Thymus (tissue), 14 donors: ENCODE measurements at places on chromosomes 7 and 10. TPM values are rescaled to one million over a fixed set of nuclear protein-coding genes. Genes with fewer than 3 reads are reported as not detected.

GRCh38 chr10:33095867-33096815 is 138.1 kb upstream of the ITGB1 start:
- no peak for DNase-seq

DNA sequence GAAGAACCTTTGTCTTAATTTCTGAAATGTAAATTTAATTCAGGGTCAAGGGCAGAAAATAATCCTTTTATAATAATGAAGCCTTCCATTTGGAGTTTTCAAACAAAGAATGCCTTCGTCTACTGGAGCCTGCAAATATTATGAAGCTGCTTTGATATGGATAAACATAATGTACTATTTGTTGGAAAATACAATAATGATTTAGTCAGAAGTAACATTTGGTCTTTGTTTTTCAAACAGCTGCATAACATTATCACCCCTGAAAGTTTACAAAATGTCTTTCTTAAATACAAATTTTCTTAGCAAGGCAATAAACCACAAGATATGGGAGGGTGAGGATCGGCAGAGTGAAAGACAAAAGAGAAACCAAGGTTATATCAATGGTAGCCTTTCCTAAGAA is 41.5 kb downstream of the TMEM26 start:
- DNase-seq: no peak

DNA sequence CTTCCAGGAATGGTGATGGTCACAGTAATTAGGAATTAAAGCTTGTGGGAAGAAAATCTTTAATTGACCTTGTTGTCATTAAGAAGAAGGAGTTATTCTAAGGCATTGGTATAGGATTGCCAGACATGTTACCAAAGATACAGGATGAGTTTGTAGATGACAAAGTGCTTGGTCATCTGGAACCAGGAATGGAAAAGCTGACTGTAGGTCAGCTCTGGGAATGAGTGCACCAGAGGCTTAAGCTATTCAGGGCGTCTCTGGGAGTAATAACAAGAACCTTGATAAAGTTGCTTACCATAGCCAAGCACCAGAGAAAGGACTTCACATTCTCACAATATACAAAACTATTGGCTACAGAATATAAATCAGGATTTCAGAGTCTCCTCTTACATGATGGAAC is 89.0 kb downstream of the PHTF2 start:
- no peak for DNase-seq

DNA sequence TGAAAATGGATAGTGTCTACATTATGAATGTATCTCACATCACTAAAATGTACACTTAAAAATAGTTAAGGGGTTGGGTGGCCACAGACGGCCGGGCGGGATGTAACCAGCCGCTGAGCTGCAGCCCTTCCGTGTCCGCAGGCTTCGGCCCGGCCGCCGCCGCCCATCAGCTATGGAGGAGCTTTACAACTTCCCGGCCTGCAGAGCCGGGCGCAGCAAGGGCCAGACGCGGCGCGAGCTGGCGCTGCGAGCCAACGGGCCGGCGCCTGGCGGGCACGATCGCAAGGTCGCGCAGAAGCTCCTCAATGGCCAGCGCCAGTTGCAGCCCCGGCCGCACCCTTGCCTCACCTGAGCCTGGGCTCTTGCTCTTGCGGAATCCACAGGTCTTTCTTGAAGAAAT is 69.1 kb downstream of the KMT2C start:
- no peak for DNase-seq

DNA sequence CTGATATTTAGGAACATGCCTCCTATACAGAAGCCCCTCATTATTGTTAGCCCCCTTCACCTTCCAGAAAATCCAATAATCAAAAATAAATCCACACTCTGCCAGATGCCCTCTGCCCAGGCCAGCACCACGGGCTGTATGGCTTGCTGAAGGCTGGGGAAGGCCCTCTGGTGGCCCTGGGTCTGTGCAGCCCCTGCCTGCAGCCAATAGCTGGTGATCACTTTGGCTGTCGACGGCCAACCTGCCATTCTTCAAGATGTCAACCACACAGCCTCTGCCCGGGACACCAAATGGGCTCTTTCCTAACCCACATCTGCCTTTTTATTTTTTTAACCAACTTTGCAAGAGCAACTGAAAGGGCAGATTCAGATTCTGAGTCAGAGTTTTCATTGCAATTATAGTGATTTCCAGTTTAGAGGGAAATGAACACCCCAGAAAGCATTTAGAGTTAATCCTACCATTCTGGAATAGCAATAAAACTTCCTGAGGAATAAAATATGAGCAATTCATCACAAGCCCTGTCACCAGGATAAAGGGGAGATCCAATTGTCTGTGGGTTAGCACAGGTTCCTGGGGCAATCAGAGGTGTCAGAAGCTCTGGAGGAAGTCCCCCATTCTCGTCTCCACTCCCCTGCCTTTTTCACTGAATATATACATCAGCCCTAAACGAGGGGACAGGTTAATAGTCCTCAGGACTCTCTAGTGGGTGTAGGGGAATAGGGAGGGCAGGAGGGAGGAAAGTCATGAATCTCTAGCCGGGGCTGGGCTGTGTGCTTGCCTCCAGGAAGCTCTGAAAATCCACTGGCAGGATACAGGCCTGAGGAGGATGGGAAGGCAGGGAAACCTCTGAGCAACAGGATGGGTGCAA is 211.3 kb downstream of the GRID1 start:
- no peak for DNase-seq

DNA sequence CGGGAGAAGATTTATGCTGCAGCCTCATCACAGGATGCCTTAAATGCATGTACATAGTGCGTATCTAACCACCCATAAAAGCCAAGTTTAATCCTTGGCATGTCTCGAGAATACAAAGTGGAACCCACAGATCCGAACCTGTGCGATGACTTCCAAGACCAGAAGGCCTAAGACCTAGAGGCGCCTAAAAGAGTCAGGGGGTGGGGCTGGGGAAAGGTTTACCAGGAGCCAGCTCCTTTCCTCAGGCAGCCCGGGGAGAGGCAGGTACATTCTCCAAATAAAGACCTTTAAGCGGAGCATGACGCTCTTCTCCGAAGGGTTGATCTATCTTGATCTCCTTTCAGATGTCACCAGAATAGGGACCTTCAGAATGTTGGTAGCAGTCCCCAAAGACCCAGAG is 9.7 kb downstream of the SP8 start:
- no peak for DNase-seq

DNA sequence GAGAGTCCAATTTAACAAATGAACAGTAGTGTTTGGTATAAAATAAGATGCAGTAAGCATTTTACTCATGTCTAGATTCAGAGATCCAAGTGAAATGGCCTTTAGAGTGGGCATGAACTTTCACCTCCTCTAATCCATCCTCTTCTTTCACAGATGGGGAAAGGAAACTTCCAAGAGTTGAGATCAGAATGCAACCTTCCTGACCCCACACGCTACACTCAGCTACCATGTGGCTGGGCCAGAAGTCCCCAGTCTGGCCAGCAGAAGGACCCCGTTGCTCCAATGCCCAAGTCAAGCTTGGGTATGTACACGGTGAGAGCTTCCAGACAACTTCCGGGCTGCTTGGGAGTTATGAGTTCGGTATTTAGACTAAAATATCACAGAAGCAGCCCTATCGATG is 228.0 kb downstream of the ELMO1 start:
- no peak for DNase-seq

DNA sequence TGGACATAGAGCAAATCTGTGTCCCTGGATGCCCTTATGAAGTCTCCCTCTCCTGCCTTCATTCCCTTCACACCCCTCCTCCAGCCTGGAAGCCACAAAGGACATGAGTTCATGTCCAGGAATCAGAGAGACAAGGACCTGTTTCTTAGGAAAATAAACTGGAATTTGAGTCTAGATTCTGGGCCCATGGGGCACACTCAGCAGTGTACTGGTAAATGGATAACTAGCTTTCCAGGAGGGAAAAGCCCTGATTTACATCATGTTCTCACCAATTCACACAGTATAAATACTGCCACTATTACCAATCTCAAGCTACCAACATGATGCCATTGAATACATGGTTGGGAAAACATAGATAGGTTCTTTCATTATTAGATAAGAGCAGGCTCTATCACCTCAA is 9.9 kb downstream of the FAM237B start:
- no peak for DNase-seq

GRCh38 chr10:91536111-91536510 is 96.8 kb downstream of the PPP1R3C start:
- DNase-seq: no peak

GRCh38 chr7:107502154-107502553 is 32.3 kb downstream of the GPR22 start:
- no peak for DNase-seq

GRCh38 chr7:156031679-156032478 is 219.6 kb upstream of the SHH start:
- no peak for DNase-seq

DNA sequence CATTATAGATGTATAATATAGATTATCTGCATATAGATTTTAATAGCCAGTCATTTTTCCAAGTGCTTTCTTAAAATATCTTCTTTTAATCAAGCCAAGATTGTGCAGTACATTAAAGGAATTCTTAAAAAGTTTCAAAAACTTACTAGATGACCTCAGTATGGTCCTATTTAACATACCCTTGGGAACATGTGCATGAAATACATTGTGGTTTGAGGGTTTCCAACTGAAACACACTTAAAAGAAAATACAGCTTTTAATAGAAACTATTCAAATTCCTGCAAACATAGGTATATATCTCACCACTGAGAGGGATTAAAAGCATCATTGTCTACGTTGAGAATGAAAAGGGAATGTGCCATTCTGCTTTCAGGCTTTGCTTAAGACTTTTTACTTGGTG is 364.9 kb downstream of the SUGCT start:
- no peak for DNase-seq

GRCh38 chr7:107007892-107008287 is 36.6 kb upstream of the PRKAR2B start:
- DNase-seq: no peak

- DNase-seq: no peak
These were observed 43.6 kb upstream of the BHLHA15 start for GRCh38 chr7:98167653-98168052.

Gene HOXA1
- total RNA-seq: 0.28 TPM

Gene TMEM213
- total RNA-seq: 0.05 TPM

Gene PLXNA4
- total RNA-seq: 0.66 TPM

Gene LRGUK
- total RNA-seq: 0.42 TPM

Gene LCOR
- total RNA-seq: 10.3 TPM

Gene UNC5B
- 4.2 TPM for total RNA-seq

Gene ZNF786
- total RNA-seq: 7.1 TPM

Gene EVX1
- not detected for total RNA-seq

Gene AEBP1
- total RNA-seq: 57.4 TPM

Gene SPAM1
- total RNA-seq: not detected
